ENCODE measurements at places on chromosomes 6 and 20.

- no peak for DNase-seq
Measured at GRCh38 chr20:50522053-50522674, 12.0 kb downstream of the PTPN1 start.

DNA sequence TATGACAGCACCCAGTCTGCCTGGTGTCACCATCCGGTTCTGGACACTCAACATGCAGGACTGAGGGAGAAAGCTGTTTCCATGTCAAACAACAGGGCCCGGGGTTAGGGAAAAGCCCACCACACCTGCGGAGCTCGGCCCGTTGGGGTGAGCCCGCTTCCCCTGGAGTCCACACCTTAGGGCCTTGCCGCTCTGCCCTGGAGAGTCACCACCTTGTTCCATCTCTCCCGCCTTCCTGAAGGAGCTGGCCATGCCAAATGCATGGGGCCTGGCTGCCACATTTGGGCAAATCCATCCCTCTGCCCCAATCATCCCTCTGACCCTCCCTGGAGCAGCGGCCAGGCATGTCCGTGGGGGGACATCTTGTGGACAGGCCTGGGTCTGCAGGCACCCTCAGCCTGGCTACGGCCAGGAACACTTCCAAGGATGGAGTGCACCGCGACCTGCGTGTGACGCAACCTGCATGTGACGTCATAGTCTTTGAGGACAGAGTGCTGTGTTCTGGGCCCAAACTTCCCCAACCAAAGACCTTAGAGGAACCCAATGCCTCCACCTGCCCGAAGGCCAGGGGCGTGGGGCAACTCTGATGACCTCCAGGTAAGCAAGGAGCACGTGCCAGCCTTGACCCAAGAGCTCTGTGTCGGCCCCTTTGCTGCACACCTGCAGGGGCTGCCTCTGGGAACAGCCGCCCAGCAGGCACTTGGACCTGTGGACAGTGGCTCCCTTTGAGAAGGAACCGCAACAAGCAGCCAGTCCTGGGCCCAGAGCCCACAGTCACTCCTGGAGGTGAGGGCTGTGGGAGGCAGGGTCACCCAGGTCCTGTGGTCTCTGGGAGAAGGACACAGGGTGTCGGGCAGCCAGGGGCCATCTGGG is 1.7 kb downstream of the CABLES2 start:
- DNase-seq, result no peak

DNA sequence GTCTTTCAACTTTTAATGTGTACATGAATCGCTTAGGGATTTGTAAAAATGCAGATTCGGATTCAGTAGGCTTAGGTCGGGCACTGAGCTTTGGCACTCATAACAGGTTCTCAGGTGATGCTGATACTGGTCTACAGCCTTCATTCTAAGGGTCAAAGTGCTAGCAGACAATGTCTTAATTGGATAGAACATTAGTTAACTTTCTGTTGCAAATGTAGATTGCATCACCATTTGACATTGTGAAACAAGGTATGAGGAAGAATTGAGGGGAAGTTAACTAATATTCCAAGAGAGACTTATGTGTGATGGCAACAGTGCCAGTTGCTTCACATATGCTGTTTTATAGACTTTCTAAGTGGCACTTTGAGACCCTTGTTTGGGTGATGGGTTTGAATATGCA is 86.9 kb downstream of the MLIP start:
- DNase-seq, result no peak

- no peak for DNase-seq
Measured at GRCh38 chr20:22381812-22382416, 202.5 kb downstream of the FOXA2 start.

GRCh38 chr6:14317387-14317970 is 199.9 kb downstream of the CD83 start:
- no peak for DNase-seq

Data from stimulated activated CD8-positive, alpha-beta memory T cell treated with anti-CD3 and anti-CD28 coated beads, Interleukin-4, amount 100 ng/mL, for 4 hours (primary cell).